ENCODE measurements at places on chromosomes 5 and 9.

DNA sequence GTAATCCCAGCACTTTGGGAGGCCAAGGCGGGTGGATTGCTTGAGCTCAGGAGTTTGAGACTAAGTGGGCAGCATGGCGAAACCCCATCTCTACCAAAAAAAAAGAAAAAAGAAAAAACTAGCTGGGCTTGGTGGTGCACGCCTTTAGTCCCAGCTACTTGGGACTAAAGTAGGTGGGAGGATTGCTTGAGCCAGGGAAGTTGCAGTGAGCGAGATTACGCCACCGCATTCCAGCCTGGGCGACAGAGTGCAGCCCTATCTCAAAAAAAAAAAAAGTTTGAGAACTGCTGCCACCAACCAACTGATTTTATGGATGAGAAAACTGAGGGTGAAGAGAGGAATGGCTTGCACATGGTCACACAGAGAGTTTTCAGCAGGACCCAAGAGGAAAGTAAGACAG, 175.1 kb downstream of the DOCK8 start:
- DNase-seq: no peak

DNA sequence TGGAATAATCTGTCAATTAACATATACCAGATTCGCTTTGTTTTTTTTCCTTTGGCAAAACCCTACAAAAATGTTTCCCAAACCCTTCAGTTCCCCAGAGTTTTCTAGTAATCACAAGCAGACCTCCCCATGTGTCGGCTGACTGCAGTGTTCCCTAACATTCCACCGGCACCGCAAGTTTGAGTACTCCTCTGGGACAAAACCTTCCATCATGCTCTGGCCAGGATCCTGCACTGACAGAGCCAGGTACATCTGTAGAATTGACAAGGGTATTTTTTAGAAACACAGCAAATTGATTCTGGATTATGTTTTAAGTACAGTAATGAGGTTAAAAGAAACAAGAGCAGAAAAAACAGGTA, 174.7 kb downstream of the GAS1 start:
- no peak for DNase-seq

- DNase-seq: no peak
Observed at GRCh38 chr9:132982458-132982857, 4.0 kb downstream of the GFI1B start.

DNA sequence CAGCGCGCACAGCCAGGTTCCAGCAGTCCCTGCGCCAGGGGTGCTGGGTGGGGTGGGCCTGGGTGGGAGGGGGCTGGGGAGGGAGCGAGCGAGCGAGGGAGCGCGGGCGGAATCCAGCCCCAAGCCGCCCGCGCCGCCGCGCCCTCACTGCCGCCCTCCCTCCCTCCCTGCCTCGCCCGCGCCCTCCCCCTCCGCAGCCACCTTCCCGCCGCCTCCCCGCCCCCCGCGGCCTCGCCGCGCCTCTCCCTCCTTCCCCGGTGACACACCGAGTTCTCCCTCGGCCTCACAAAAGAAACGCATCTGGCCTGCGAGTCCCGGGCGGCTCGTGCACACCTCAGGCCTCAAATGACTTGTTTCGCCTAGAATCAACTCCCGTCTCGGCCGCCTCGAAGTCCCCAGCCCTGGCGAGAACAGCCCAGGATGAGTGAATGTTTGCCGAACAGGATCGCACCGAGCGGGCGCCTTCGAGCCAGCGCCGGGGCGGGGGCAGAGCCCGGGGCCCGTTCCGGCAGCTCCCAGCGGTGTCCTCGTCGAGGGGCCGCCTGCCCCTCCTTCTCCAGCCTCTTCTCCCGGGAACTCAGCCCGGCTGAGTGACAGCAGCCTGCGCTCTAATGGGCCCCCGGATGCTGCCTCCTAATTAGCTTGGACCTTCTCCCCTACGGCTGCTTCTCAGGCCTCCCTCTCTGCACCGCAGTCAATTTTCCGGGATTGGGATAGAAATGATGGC, 371 bp upstream of the PITX1 start:
- peak; percentile 31 for DNase-seq

DNA sequence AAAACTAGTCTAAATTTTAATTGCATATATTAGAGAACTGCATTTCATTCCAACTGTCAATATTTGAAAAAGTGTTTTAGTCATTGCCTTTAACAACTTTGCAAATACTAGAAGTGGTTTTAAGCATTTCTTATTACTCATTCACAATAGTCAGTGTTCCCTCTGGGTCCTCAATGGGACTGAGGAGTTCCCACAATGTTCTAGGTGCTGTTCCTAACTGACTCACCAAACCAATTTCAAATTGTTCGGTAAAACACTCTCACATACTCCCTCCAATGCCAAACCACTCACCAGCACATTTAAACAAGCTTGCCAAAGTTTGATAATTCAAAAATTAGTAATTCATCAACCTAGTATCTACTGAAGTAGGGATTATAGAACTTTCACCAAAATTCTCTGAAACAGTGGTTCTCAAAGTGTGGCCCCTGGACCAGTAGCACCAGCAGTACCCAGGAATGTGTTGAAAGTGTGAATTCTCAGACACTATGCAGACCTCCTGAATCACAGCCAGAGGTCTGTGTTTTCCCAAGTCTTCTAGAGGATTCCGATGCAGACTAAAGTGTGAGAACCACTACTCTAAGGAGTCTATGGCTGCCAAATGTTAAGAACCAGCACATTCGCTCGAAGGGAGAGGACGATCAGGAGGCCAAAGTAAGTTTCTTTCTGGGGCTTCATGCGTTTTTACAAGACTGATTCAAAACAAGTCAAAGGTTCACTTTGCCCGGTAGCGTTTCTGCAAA, 72.8 kb downstream of the APBA1 start:
- no peak for DNase-seq

DNA sequence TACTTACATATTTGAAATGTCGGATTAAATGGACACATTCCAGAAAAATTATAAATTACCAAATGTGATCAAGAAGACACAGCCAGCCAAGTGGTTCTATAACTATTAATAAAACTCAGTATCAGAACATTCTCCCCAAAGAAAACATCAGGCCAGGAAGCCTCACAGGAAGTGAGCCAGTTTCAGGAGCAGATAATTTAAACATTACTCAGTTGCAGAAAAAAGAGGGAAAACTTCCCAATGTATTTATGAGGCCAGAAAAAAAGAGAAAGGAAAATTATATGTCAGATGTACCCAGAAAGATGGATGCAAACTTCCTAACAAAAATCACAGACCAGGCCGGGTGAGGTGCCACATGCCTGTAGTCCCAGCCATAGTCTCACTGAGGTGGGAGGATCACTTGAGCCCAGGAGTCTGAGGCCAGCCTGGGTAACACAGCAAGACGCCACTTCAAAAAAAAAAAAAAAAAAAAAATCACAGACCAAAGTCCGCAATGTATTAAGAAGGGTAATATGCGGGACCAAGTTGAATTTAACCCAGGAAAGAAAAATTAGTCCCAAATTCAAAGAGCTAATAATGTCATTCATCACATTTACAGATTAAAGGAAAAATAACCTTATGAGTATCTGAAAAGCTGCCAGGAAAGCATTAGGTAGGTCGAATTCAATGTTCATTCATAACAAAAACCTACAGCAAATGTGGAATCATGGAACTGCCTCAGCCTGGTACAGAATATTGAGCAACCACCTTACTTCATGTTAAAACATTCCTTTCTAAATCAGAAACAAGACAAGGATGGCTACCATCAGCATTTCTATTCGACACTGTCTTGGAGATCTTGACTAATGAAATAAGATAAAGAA, 37.2 kb upstream of the NRARP start:
- DNase-seq: no peak

GRCh38 chr9:90064971-90065370, 460.2 kb downstream of the GADD45G start:
- no peak for DNase-seq

DNA sequence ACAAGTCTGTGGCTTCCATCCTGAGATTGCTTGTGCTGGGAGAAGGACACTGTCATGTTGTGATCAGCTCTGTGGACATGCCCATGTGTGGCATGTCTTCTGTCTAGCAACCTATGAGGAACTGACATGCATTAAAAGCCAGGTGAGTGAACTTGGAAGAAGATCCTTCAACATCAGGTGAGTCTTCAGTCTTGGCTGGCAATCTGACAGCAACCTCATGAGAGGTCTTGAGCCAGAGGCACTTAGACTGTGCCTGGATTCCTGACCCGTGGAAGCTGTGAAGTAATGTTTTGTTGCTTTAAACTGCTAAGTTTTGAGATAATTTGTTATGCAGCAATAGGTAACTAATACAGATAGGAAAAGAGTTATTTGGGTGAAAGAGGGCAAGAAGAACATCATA, 6.8 kb upstream of the TCERG1 start:
- no peak for DNase-seq

- no peak for DNase-seq
Observed at GRCh38 chr9:124458441-124458840, 8.2 kb downstream of the ADGRD2 start.

- no peak for DNase-seq
Observed at GRCh38 chr9:124283228-124283814, 25.6 kb downstream of the NEK6 start.

DNA sequence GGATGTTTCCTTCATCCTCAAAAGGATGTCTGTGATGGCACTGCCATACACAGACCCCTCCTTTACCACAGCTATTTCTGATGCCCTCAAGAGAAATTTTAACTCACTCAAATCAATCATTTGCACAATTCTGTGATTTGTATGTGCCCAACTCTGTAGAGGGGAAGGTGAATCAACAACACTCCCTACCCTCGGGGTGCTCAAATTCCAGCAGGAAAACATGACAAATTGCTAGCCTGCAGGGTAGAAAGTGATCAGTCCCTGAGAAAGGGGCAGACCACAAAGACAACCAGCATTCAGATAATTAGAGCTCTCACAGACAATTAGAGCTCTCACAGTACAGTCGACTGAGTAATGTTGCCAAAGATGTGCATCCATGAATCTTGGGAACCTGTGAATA, 45.3 kb upstream of the FOXE1 start:
- DNase-seq: no peak

DNA sequence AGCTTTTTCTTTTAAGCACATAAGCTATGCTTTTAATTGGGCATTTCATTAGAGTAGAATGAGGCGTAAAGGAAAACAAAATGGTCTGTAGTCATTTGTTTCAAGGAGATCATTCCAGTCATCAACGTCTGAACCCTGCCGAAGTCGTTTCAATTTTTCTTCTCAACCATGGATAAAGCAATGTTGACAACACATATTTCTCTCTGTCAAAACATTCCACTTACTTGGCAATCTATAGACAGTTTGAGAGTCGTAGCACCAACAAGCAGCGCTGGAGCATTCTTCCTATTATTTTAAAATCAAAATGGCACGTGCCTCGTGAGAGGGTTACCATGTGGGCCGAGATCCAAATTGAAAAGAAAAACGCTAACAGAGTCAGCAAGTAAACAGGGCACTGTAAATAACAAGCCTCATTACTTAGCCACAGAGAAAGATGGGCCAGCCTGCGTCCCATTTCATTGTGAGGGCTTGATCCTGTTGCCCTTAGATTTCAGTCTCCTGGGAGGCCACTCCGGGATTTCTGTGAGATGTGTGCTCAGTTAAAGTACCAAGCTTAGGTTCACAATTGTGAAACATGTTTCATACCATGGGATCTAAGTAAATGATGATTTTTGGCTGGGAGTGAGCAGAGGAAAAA, 422.9 kb downstream of the DTWD2 start:
- DNase-seq: no peak

DNA sequence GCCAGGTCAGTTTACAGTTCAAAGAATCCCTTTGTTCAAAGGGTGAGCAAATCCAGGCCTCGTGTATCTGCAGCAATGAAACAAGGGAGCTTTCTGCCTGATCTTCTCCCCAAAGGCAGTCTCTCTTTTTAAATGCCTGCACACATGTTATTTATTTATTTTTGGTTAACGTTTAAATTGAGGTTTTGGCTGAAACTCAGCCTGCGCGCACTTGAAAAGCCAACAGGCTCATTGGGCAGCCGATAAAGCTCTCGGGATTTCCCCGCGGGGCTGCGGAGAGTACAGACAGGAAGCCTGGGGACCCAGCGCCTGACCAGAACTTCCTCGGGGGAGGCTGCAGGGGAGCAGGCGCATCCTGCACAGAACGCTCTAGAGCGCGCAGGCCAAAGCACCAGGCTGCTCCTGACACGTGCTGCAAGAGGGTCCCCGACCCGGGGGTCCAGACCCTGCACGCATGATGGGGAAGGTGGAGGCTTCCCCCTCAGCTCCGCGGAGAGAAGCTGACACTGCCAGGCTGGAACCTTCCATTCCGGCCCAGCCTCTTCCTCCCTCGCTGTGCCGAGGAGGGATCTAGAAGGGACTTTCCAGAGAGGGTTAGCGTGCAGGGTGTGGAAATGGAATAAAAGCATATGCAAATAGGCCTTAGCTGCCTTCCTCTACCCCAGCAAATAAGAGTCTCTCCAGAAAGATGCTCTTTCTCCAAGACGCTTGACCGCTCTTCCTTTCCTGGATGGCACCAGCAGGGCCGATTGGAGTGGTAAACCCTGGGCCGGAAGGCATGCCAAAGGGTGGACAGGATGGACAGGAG, 46.1 kb downstream of the PTTG1 start:
- peak; percentile 59 for DNase-seq

- DNase-seq: no peak
Observed at GRCh38 chr5:149147676-149148075, 6.4 kb downstream of the ABLIM3 start.

GRCh38 chr5:7759257-7759871, 91.6 kb downstream of the CFAP90 start:
- DNase-seq: no peak

DNA sequence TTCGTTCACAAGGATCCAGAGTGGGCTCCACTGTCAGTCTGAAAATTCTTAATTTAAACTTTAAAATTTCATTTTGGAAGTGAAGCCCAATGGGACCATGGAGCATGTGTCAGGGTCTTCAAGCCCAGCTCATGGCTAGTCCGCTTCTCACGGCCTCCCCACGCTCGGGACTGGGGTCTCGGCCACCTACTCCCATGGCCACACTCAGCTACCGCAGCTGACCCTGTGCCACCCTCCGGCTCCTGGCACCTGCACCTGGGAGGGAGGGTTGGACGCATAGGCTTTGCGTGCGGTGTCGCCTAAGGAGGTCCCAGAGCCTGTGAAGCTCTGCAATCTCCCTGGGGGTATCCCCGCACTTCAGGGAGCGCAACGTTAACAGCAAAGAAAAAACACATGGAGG, 175.7 kb upstream of the PRLR start:
- no peak for DNase-seq

DNA sequence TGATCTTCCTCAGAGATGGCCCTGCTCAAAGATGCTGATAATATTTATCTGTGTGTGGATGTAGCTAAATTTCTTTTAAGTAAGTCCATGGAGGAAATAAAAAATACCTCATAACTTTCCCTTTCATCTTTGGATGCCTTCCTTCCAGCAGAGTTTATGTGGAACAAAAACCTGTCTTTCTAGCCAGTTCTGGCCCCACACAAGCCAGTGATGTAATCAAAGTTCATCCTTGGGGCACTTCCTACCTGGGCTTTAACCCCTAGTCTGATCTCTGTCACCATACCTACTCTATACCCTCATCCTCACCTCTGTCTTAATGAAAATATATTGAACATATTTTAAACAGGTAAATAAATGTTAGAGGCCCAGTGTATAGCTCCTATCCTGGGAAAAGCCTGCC, 39.8 kb upstream of the RASGRF2 start:
- DNase-seq: no peak

GRCh38 chr9:134534661-134535080, 106.9 kb upstream of the COL5A1 start:
- no peak for DNase-seq

Measured in activated T-cell treated with anti-CD3 and anti-CD28 coated beads for 4 hours (primary cell).